ENCODE measurements at places on chromosomes 5 and 9. TPM values are rescaled to one million over a fixed set of nuclear protein-coding genes. Genes with fewer than 3 reads are reported as not detected.

- DNase-seq: no peak
These were observed 192.4 kb downstream of the GADD45G start for GRCh38 chr9:89797255-89797654.

- DNase-seq: no peak
These were observed 56.0 kb upstream of the FAM174A start for GRCh38 chr5:100479079-100479688.

- DNase-seq: no peak
These were observed 47.3 kb downstream of the TRIO start for GRCh38 chr5:14190194-14191164.

The SAXO1 gene
- total RNA-seq: not detected

The LCN15 gene
- not detected for total RNA-seq

The POU5F2 gene
- total RNA-seq: 0.24 TPM

DNA sequence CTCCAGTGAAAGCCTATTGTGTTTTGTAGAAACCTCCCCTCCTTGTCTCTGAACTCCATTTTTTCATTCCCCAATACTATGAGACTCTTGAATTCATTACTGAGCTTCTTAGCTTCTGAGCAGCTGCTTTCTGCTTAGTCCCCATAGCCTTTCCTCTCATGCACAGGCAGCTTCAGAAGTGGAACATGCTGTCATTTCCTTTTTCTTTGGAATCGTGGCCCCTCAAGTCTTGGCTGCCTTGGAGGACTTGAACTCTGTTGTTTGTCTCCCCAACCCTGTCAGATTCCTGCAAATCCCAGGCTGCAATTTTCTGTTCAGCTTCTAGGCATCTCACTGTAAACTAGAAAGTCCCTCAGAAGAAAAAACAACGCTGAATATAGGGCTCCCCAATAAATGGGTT, 268.5 kb downstream of the ARRDC3 start:
- no peak for DNase-seq

DNA sequence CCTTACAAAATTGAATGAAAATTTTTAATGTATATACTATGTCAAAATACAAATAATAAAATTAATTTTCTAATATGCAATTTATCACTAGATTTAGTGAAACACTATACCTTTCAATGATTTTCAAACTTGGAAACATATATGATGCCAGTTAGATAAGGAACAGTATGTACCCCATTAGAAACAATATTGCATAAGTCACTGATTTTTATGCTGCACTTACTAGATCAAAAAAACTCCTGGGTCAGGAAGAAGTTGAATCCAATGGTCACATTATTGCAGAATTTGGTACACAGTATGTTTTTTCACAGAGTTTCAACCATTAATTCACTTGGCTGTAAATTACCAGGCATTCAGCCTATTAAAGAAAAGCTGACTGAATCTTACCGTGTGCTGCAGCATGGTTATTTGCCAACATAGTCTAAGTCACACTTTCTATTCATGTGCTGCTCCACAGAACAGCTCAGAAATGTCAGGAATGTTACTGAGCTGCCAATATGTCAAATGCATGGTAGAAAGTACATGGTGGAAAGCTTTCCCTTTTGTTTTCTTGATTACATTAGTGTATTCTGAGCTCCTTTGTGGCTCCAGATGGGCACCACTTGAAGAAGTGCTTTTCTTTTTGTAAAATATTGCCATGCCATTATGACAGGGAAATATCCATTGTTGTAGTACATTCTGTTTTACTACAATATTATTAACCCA, 9.9 kb upstream of the PRR16 start:
- DNase-seq: no peak

The NR2F1 gene
- 0.70 TPM for total RNA-seq

The MIGA2 gene
- total RNA-seq: 32.8 TPM

All from Right ventricle myocardium superior (tissue), 1 donor.